ENCODE measurements at places on chromosomes 2 and 18.

GRCh38 chr2:214193943-214194342 is 216.9 kb upstream of the VWC2L start:
- no peak for DNase-seq

DNA sequence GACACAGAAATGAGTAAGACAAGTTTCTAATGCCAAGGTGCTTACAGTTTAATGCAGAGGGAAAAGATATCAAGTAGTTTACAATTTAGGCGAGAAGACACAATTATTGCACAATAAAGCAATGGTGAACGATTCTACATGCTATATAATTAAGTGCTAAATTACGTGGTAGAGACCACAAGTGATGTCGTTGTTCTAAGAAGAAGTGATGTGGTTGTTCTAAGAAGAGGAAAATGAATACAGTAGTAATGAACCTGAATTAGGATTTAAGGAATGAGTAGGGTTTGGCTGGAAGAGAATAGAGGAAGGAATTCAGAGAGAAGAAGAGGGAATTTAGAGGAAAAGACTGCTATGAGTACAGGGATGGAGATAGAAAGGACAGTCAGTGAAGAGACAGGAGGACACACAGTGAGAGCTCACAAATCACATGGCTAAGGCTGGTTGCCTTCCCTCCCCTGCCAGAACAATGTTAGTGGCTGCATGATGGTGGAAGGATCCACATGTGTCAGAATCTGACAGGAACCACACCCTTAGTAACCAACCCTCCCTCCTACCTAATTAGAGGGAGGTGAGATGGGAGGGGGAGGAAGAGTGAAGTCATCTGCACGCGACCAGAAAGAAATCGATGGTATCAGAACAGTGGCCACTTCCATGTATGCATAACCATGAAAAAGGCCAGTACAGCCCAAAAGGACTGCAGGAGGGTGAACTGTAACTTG is 44.7 kb downstream of the M1AP start:
- no peak for DNase-seq

DNA sequence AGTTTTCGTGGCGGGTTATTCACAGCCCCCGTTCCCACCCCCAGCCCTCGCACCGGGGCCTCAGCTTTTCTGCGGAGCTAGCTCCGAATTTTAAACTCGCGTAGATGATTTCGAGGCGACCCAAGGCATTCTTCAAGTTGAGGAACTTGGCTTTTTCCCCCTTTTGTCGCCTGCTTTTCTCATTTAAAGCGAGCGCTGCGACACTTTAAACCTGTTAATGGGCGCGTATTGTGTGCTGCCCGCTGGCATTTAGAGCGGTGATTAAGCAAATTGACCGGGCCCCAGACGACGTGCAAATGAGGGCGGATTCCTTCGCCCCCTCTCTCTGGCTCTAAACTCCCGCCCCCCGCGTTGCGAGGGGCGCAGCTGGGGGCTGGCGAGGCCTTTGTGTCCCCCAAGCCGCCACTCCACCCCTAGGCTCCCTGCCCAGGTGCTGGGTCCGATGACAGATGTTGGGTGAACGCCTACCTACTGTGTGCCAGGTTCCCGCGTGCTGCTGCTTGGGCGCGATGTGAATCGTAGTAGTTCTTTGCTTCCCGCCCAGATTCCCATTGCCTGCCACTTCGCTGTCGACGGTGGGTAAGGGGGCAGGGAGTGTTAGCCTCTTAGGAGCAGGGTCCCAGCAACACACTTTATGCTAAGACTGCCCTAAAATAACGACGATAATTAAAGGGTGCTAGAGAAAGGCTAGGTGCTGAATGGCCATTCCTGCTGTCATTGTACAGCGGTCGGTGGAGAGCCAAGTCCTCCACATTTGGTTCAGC is 1.9 kb downstream of the TCF7L1 start:
- no peak for DNase-seq

- DNase-seq = no peak
Observed at GRCh38 chr2:22554453-22554852, 830.5 kb upstream of the KLHL29 start.

- peak; percentile 19 for DNase-seq
Observed at GRCh38 chr18:77619525-77619924, 369.9 kb downstream of the GALR1 start.

- DNase-seq = no peak
Observed at GRCh38 chr2:127103243-127104165, 3.5 kb downstream of the BIN1 start.

- no peak for DNase-seq
Observed at GRCh38 chr18:58661423-58661822, 9.8 kb upstream of the MALT1 start.

DNA sequence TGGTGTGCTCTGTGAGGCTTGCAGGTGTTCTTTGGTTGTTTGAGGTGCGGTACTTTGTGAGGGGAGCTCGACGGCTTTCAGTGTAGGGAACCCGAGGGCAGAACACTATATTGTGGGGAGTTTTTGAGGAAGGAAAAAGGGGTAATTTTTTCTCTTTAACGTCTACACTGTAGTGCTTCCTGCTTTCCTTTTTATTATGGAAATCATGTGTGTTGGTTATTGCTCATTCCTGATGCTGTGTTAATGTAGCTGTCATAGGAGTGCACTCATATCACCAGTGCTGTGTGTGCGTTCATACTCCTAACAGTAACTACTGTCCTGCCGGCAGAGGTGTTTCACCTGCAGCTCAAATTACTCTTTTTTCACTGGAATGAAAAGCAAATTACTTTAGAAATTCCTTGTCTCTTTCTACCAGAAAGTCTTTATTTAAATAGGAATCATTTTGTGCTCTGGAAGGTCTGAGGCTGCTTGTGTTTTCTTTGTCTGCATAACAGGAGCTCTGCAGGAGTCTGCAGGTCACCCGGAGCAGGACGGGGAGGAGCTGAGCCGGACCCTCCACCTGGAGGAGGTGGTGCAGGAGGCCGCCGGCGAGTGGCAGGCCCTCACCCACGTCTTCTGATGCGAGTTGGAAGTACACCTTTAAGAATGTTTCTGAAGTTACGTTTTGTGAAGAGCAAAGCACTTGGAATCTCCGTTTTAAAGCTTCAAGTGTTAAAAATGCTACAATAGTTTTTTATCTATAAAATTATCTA is 145.5 kb downstream of the ZNF236 start:
- DNase-seq = no peak

- no peak for DNase-seq
Observed at GRCh38 chr2:143550500-143550899, 421.3 kb downstream of the ARHGAP15 start.

DNA sequence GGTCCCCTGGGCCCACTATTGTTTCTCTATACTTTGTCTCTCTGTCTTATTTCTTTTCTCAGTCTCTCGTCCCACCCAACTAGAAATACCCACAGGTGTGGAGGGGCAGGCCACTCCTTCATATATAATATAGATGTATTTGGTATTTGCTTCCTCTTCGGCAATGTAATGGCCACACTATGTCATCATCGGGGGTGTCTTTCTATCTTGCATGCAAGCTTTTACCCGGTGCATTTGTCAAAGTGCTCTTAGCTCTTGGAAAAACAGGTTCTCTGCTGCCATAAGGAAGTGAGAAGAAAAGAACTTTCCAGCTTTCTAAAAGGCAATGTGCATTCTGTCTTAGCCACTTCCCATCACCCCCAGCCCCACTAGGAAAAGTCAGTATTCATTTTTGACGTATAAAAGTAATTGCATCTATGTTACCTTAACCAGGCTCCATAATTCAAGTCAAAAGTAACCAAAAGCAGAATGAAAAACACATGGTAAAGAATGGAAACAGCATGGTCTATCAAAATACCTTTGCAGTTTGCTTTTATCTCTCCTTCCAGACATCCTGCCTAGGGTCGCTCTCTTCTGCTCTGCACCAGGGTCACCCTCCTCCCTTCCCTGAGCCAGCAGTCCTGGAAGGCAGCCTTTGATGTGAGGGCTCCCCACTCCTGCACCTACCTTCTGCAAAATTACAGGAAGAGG is 27.2 kb upstream of the FHL2 start:
- DNase-seq = no peak

- peak; percentile 78 for DNase-seq
Observed at GRCh38 chr2:9380702-9381628, 42.4 kb downstream of the ITGB1BP1 start.

DNA sequence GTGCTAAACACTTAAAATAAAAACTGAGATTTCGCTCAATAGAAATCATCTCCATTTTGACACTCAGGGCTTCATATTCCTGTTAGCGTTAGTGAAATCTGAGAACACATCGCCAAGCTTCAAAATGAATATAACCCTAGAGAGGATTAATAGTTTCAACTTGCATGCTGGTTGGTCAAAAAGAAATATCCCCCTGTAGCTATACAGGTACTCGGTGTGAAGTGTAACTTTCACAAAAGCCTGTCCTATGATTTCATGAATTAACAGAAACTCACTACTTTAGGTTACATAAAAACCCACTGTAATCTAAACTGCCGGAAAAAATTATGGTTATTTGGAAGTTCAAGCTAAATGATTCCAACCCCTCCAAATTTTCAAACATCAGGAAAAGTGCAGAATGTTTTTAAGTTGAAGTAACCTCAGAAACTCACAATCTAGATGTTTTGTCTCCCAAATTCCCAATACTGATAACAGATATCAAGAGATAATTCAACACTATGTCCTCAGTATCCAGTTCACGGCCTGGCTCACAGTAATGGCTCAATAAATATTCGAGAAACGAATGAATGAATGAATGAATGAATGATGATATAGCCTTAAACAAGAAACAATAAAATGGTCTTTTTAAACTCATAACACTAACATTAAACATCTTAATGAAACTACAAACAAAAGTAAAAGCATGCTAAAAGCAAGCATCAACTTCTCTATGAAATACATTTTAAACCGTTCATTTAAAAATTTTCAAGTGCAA is 2.5 kb downstream of the TLK1 start:
- DNase-seq = no peak

Data from NCI-H446 treated with DMSO at 0.1 percent for 48 hours (cell line).